Stomach (tissue), 19 donors: ENCODE measurements at places on chromosomes 3 and 15. TPM values are rescaled to one million over a fixed set of nuclear protein-coding genes. Genes with fewer than 3 reads are reported as not detected.

GRIP2 gene
- total RNA-seq: 1.3 TPM

GPR160 gene
- total RNA-seq: 0.58 TPM

GDPGP1 gene
- 26.6 TPM for total RNA-seq

PLIN1 gene
- total RNA-seq: 7.6 TPM

DMXL2 gene
- 36.2 TPM for total RNA-seq

PPP1R14D gene
- not detected for total RNA-seq

GOLGA8J gene
- total RNA-seq: not detected

EIF2B5 gene
- total RNA-seq: 33.3 TPM

CCDC71 gene
- 2.3 TPM for total RNA-seq

NRG4 gene
- 30.4 TPM for total RNA-seq

IVD gene
- 45.5 TPM for total RNA-seq

ARPP21 gene
- total RNA-seq: 5.0 TPM

CCR9 gene
- 1.1 TPM for total RNA-seq

GRCh38 chr3:103554451-103554850, 1119.6 kb downstream of the ZPLD1 start:
- no peaks in the 10 kb centered on the region for H3K27me3 ChIP-seq
- no peak overlapping the region for H3K4me3 ChIP-seq
- H3K27ac ChIP-seq: no peak overlapping the region
- no peaks in the 10 kb centered on the region for H3K4me1 ChIP-seq

GRCh38 chr3:62370112-62370857, 3.1 kb downstream of the FEZF2 start:
- no peak for DNase-seq
- H3K27me3 ChIP-seq: peaks cover 40% of the 10 kb centered on the region
- H3K4me3 ChIP-seq: no peak overlapping the region
- H3K4me1 ChIP-seq: peaks cover 71% of the 10 kb centered on the region
- no peaks in the 10 kb centered on the region for H3K36me3 ChIP-seq

DNA sequence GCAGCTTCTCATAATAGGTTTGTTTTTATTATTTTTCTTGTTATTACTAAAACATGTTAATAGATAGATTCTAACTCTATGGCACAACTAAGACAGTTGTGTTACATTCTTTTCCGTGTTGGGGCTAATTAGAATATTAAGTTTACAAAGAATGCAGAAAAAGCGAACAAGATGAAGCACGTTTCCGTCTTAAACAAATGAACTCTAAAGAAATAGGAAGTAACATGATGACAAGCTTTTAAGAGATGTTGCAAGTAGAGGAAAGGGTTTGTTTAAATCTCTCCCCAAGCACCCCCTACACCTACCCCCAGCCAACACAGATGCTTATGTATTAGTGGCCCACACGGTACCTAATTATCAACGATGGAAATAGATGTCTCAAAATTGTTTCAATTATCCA, 207.1 kb downstream of the TP63 start:
- no peak overlapping the region for H3K4me3 ChIP-seq
- DNase-seq: no peak
- no peak overlapping the region for H3K27ac ChIP-seq
- no peaks in the 10 kb centered on the region for H3K36me3 ChIP-seq
- no peaks in the 10 kb centered on the region for H3K4me1 ChIP-seq
- no peaks in the 10 kb centered on the region for H3K27me3 ChIP-seq

- H3K27me3 ChIP-seq: no peaks in the 10 kb centered on the region
- H3K36me3 ChIP-seq: peaks cover 22% of the 10 kb centered on the region
- peaks cover 38% of the 10 kb centered on the region for H3K4me1 ChIP-seq
- peak overlapping the region; percentile 51 for H3K27ac ChIP-seq
Measured at GRCh38 chr3:150738688-150739087, 24.3 kb downstream of the SIAH2 start.

- no peaks in the 10 kb centered on the region for H3K4me1 ChIP-seq
- no peaks in the 10 kb centered on the region for H3K36me3 ChIP-seq
- no peak for DNase-seq
- no peak overlapping the region for H3K4me3 ChIP-seq
- no peaks in the 10 kb centered on the region for H3K27me3 ChIP-seq
- no peak overlapping the region for H3K27ac ChIP-seq
Measured at GRCh38 chr3:2897821-2898220, 212.4 kb downstream of the IL5RA start.

- no peaks in the 10 kb centered on the region for H3K27me3 ChIP-seq
- H3K27ac ChIP-seq: peak overlapping the region; percentile 45
- no peaks in the 10 kb centered on the region for H3K36me3 ChIP-seq
- H3K4me1 ChIP-seq: peaks cover 3% of the 10 kb centered on the region
- H3K4me3 ChIP-seq: no peak overlapping the region
Measured at GRCh38 chr3:75260-75659, 121.3 kb upstream of the CHL1 start.

DNA sequence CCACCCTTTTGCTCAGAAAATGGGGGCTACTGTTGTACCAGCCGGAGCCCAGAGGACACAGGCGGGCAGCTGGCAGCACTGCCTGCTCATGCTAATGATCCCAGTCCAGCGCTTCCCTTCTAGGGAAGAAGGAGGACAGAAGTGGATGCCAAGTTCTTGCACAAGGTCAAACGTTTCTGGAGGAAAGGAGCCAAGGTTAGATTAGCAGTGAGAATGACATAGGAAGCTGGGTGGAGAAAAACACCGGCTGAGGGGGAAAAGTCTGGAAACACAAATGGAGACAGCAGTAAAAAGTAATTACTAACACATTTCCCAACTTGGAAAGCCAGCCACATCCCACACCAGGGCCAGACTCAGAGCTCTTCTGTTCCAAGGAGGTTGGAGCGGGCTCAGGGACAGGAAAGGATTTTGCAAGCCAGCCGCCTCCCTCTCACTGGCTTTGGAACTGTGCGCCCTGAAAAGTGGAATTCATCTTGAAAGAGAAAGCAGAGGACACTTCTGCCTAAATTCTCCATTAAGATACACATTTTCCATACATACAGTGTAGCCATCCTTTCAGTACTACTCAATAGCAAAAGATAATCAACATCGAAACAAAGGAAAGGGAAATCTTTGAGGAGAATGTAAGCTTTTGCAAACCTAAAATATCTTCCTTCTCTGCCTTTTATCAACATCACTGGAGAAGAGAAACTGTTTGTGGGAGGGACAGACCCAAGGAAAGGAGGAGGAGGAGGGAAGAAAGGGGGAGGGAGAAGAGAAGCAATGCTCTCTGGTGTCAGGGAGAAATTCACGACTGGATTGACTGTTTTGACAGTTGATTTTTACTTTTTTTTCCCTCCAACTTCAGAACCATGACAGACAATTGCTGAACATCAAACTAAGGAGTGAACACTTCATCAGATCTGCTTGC, 133.6 kb downstream of the CD47 start:
- no peaks in the 10 kb centered on the region for H3K27me3 ChIP-seq
- DNase-seq: peak; percentile 66
- H3K4me1 ChIP-seq: peaks cover 45% of the 10 kb centered on the region
- H3K27ac ChIP-seq: peak overlapping the region; percentile 81

DNA sequence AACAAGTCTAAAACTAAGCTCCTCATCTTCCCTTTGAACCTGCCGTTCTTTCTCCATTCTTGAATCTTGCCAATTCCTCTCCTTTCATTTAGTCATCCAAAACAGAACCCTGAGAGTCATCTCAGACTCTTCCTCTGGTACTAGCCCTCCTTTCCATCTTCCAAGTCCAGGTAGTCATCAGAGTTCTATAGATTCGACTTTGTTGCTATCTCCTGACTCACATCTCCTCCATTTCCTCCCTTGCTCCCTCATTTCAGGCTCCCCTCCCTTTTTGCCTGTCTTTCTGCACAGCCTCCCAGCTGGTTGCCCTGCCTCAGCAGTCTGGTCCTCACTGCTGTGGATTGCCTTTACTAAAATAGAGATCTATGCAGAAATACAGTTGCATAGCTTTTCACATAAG, 4.7 kb downstream of the ATG7 start:
- DNase-seq: no peak
- peaks cover 14% of the 10 kb centered on the region for H3K36me3 ChIP-seq
- no peak overlapping the region for H3K4me3 ChIP-seq
- no peaks in the 10 kb centered on the region for H3K27me3 ChIP-seq

GRCh38 chr15:39327005-39327730, 253.7 kb upstream of the THBS1 start:
- no peaks in the 10 kb centered on the region for H3K36me3 ChIP-seq
- H3K4me3 ChIP-seq: no peak overlapping the region

DNA sequence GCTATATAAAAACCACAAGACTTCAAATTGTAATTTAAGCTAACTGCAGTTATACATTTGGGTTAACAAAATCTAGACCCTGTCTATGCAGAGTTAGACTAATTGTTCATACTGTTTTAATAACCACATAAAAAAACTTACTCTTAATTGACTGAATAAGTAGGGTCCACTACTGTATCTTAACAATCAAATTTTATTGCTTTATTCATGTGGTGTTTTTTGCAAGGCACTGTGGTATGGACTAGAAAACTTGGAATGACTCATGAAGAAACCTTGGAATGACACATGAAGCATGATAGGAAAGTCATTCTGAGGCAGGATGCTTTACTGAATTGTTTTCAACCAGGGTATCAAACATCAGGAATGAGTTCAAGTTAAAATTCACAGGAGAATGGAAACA, 2.3 kb downstream of the SERP1 start:
- H3K4me1 ChIP-seq: peaks cover 37% of the 10 kb centered on the region
- peaks cover 25% of the 10 kb centered on the region for H3K36me3 ChIP-seq
- no peak for DNase-seq
- no peaks in the 10 kb centered on the region for H3K27me3 ChIP-seq

GRCh38 chr3:47108546-47108945, 55.4 kb downstream of the SETD2 start:
- H3K27me3 ChIP-seq: no peaks in the 10 kb centered on the region
- H3K4me3 ChIP-seq: no peak overlapping the region
- peaks cover 74% of the 10 kb centered on the region for H3K36me3 ChIP-seq
- no peaks in the 10 kb centered on the region for H3K4me1 ChIP-seq
